ENCODE measurements at places on chromosomes 5 and 9.

DNA sequence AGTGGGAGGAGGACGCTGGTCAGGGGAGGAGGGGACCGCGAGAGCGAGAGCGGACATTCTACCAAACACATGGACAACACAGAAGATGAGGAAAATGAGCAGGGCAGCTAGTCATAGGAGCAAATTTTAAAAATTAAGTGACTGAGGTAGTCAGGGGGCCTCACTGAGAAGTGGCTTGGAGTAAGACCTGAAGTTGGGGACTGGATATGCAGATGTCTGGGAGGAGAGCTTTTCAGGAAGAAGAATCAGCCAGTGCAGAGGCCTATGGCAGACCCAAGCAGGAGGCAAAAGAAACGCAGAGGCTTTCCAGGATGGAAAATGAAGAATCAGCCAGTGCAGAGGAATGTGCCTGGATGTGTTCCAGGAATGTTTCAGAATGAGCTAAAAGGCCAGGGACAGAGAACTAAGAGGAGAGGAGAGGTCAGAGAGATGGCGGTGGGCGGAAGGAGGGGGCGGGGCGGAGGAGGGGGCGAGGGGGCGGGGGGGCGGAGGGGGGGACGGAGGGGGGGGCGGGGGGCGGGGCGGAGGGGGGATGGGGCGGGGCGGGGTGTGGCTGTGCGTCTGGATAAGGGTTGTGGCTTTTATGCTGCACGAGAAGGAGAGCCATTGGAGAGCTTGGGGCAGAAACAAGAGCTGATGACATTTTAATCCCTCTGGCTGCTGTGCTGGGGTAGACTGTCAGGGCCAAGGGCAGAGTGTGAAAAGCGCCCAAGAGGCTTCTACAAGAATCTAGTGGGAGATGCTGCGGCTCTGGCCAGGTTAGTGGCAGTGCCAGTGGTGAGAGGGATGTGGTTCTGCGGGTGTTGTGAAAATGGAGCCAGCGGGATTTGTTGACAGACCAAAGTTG, 129.6 kb downstream of the KCNIP1 start:
- no peak for DNase-seq

DNA sequence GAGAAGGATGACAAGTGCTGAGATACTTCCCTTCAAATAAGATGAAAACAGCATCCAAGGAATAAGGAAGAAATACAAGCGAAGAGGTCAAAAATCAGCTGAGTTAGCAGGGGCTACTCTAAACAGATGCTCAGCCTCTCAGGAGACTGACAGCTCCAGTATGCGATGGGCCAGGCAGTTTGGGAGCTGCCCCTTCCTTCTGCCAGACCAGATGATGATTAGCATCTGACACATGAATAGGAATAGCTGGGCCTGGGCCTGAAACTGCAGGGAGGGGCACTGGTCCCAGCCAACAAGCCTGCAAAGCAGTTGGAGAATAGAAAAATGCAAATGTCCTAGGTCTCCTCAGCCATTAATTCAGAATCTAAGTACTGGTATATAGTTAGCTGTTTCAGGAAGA, 13.1 kb upstream of the MAP3K1 start:
- DNase-seq, result no peak

DNA sequence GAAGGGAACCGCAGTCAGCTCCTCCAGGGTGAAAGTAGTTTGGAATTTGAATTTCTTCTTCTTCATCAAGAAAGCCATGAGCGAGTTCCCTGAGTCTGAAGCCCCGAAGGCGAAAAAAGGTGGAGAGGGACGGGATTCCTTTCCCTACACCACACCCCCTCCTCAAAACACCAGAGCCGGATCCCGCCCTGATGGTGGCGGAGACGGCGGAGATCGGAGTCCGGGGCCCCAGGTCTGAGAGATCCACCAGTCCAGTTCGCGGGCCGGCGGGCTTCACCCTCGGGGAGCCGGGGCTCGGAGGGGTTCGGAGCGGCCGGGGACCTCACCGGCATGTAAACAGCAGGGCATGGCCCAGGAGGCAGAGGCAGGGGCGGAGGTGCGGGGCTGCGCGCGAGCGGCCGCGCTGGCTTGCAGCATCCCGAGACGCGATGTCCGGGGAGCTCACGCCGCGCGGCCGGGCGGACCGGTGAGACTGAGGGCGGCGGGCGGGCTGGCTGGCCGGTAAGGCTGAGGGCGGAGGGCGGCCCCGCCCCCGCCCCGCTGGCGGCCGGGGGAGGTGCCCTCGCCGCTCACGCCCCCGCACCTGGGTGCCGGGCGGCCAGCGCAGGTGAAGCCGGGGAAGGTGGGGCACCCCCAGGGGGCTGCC, 606 bp downstream of the EEIG1 start:
- no peak for DNase-seq

GRCh38 chr9:38406476-38407186, 14.1 kb downstream of the ALDH1B1 start:
- DNase-seq, result no peak

DNA sequence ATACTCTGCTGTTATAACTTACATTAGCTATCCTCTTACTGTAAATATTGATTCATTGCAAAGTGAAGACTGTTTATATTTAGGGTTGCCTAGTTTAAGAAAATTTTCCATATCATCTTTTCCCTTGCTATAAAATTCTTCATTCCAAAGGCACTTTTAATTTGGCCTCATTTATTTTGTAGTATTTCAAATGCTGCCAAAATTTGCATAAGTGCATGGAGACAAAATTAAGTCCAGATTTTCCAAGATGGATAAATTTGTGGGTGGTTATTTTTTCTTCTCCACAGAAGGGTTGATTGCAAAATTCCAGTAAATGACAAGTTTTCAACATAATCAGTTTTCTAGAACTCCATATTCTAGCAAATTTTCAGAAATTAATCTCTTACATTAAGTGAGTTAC, 141.5 kb upstream of the MTAP start:
- no peak for DNase-seq

DNA sequence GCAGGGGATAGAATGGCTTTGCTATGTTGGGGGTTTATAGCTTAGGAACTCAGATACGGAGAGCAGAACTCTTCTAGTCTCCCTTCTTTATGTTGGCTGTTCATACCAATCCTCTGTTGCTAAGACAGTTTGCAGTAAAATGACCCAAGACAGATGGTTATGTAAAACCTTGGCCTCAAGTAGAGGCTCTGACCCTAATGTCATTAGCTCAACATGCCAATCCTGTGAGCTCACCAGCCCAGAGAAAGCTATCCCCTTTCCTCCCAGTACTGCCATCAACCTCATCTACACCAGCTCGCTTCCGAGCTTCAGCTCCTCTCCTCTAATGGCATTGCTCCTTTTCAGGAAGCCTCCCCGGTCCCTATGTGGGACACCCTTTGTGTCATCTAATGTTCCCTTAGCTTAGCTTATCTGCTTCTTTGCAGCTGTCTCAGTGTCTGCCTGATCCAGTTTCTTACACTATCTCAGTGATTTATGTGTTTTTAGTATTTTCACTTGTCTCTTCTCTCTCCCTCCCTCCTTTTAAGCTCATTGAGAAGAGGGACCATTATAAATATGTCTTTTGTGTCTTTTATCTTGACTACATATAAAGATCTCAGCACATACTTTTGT, 281.3 kb upstream of the CLINT1 start:
- DNase-seq, result no peak

DNA sequence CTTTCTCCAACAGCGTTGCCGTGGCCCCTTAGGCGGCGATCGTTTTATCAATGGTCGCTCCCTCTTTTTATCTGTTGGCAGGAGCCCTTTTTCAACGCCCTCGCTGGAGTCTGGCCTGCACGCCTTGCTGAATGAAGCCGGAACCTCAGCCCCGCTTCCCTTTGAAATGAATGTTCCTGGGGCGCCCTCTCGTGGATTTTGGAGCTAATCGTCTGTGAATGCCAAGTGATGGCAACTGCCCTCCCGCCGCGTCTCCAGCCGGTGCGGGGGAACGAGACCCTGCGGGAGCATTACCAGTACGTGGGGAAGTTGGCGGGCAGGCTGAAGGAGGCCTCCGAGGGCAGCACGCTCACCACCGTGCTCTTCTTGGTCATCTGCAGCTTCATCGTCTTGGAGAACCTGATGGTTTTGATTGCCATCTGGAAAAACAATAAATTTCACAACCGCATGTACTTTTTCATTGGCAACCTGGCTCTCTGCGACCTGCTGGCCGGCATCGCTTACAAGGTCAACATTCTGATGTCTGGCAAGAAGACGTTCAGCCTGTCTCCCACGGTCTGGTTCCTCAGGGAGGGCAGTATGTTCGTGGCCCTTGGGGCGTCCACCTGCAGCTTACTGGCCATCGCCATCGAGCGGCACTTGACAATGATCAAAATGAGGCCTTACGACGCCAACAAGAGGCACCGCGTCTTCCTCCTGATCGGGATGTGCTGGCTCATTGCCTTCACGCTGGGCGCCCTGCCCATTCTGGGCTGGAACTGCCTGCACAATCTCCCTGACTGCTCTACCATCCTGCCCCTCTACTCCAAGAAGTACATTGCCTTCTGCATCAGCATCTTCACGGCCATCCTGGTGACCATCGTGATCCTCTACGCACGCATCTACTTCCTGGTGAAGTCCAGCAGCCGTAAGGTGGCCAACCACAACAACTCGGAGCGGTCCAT, 10.0 kb downstream of the S1PR3 start:
- peak; percentile 28 for DNase-seq

DNA sequence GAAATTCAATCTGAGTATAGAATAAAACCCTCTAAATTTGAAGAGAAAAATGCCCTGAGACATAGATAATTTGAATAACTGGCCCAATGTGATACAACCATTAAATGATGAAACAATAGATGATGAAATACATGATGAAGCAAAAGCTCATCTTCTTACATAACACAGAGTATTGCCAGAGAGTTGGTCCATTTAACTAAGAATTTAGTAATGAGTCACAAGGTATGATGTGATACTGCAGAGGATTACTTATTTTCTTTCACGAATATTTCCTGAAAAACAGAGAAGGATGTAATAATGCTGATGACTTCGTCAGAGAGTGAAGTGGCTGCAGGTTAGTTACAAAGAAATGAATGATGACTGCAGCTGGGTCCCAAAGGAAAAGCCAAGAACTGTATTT, 379.3 kb downstream of the CDH12 start:
- DNase-seq, result no peak

DNA sequence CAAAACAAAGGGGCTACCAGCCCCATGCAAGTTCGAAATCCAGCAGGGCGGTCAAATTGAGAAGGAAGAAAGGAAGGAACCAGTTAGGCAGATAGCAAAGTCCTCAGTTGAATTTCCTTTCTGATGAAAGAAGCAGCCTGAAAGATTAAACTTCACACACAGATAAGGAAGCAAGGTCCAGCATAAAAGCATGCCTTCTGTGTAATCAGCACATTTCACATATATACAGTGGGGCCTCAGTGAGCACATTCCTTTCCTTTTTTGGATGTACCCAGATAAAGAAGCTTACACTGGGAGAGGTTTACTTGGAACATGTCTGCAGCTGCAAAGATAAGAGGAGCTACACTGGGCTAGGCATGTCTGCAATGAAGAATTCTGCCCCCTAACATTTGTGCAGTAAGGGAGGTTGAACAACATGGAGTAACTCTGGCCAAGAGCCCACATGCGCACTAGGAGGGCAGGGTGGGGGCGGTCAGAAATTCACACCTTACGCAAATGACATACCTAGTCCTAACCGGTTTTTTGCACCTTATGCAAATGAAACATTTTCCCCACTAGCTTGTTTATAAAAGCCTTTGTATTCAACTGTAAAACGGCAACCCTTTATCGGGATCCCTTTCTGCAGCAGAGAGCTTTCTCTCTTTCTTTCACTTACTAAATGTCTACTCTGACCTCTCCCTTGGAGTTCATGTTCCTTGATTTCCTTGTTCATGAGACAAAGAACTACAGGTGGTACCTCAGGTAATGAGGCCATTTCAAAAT, 149.7 kb upstream of the FBXL17 start:
- no peak for DNase-seq

GRCh38 chr5:87190687-87191086, 77.0 kb upstream of the RASA1 start:
- DNase-seq, result no peak

DNA sequence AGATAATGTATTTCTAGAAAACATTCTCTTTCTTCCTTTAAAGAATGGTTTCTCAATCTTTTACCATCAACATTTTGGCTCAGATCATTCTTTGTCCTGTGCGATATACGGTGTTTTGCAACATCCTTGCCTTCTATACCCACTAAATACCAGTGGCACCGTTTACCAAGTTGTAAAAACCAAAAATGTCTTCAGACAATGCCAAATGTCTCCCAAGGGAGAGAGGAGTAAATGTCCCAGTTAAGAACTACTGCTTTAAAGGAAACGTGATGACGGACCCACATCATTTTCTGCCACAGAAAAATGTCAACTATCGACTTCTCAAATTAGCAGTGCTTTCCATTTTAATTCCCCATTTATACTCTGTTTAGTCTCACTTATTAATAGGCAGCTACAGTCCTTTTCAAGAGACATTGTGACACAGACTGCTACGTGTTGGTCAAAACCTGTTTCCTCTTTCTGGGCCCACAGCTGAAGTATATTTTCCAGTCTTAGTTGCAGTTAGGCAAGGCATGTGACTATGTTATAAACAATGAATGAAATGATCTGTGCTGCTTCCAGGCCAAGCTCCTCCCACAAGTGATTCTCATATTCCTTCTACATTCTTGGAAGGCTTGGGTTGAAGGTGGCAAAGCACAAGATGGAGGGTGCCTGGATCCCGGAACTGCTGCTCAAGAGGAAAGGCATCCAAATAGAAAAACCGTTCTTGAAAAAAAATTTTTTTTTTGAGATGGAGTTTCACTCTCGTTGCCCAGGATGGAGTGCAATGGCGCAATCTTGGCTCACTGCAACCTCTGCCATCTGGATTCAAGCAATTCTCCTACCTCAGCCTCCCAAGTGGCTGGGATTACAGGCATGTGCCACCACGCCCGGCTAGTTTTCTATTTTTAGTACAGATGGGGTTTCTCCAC, 8.8 kb downstream of the PRXL2C start:
- DNase-seq, result no peak

DNA sequence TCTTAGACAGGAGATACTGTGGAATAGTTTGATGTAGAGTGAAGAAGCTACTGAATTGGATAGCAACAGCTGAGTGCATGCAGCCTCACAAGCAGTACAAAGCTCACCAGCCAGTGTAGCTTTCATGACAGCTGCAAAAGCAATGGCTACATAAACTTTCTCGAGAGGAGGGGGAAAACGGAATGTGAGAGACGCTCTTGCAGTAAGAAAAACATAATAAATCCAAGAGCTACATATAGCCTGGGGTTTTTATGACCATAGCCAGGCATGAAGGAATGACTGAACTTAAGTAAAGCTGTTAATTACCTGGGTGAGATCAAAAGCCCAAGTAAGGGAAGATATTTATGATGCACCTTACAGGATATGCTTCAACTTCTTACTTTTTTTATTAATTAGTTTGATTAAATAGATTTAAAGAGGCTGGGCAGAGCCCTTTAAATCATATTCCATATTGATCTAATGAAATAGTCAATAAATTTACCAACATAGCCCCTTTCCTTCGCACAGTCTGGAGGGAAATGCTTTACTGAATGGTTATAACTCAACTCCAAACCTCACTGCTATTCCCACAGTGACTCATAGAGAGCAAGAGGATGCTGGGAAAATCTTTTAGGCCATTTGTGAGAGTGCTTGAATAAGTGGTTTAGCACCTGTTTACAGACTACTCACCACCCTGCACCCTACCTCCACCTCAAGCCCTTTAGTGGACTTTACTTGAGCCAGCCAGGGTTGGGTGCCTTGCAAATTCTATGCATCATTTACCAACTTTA, 407.2 kb upstream of the CLINT1 start:
- no peak for DNase-seq

All from stimulated activated CD4-positive, alpha-beta T cell treated with anti-CD3 and anti-CD28 coated beads, Interleukin-15, amount 100 ng/mL, for 1 hour (primary cell).